Epithelial cell of proximal tubule (primary cell): ENCODE measurements at places on chromosomes 16 and 17. TPM values are rescaled to one million over a fixed set of nuclear protein-coding genes. Genes with fewer than 3 reads are reported as not detected.

The PIEZO1 gene
- 245 and 246 TPM in 2 replicates for total RNA-seq

DNA sequence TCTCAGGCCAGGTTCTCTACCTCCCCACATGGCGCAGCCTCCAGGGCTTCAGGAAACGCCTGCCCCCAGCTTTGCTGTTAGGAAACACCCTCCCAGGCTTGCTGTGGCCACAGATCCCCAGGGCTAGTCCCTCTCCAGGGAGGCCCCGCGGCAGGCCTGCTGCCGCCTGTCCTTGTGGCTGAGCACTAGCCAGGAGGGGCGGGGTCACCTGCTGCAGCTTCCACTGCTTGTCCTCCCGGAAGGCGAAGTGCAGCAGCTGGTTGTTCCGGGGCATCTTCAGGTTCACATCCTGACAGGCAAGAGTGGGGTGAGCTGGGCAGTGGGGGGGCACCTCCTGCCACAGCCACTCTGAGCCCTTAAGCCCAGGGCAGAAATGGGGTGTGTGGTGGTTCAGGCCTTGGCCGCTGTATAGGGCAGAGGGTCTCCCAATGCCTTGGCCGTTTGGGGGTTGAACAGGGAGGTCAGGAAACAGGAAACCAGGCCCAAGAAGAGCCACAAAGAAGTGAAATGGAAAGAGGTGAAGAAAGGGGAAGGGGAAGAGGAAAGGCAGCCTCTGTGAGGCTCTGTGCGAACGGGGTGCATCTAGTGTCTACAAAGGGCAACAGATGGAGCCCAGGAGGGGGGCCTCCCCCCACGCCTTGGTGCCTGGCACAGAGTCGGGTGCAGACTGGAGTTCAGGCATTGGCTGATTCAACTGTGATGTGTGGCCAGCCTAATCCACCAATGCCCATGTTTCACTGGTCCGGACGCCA, 2.0 kb downstream of the ROGDI start:
- DNase-seq, result no peak

- DNase-seq, result no peak
These were observed 9.9 kb upstream of the KRT19 start for GRCh38 chr17:41537990-41538389.

DNA sequence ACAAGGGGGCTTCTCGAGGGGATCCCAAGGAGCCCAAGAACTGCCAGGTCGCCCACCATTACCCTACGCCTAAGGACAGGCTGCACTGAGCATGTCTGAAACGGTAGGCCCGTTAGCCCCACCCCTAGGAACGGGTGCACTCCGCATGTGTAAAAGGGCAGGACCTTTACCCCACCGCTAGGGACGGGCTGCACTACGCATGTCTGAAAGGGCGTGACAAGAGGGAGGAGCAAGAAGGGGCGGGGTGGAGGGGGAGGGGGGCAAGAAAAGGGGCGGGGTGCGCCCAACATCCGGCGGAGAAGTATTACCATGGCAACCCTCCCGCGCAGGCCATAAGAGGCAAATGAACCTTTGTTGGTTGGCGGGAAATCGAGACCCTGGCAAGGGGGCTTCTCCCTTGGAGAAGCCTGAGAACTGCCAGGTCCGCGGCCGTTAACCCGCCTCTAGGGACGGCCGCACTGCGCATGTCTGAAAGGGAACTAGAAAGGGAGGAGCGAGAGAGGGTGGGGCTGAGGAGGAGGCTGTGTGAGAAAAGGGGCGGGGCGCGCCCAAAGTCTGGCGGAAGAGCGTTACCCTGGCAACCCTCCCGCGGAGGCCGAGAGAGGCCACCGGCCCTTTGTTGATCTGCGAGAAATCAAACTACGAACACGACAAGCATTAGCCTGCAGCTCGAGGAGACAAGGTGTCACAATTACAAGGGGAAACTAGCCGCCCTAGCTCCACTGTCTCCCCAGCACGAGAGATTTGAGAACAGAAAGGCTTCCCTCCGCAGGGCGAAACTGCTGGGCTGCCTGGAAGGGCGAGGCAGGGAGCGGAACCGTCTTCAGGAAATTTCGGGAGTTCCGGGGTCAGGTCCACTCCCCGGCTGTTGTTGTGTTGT, 2046.8 kb downstream of the TP53TG3F start:
- no peak for DNase-seq

DNA sequence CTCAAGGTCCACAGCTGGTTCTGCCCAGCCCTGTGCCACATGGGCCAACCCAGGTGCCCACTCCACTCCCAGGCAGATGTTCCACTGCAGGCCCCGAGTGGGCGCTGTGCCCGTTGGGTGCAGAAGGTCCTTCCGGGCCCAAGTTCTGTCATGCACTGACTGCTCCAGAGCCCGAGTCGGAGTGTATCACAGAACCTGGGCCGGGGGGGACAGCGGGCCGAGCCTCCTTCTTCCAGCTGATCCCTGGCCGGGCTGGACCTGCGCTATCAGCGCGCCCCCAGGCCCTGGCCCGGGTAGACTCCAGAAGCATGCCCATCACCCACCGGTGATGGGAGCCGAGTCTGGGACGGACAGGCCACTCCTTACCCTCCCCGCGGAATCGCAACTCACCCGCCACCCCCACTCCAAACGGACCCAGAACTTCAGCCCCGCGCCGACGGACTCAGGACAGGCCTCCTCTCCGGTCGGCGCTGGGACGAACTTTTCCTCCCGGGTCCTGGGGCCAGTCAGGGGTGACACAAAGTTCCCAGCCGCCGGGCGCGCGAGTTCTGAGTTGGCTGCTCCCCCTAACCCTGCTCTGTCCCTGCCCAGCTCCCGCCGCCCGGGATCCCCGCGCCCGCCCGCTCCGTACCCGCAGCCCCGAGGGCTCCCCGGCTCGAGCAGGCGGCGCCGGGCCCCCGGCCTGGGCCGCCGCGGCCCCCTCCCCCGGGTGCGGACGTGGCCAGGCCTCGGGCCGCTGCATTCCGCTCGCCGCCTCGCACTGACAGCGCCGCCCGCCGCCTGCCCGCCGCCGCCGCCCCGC, at the start of gene COPZ2:
COPZ2 (minus strand) TSS at position 762 of the 802 bp plus-strand sequence; CDS start at position 742, 20 bp downstream.
- DNase-seq, result no peak

DNA sequence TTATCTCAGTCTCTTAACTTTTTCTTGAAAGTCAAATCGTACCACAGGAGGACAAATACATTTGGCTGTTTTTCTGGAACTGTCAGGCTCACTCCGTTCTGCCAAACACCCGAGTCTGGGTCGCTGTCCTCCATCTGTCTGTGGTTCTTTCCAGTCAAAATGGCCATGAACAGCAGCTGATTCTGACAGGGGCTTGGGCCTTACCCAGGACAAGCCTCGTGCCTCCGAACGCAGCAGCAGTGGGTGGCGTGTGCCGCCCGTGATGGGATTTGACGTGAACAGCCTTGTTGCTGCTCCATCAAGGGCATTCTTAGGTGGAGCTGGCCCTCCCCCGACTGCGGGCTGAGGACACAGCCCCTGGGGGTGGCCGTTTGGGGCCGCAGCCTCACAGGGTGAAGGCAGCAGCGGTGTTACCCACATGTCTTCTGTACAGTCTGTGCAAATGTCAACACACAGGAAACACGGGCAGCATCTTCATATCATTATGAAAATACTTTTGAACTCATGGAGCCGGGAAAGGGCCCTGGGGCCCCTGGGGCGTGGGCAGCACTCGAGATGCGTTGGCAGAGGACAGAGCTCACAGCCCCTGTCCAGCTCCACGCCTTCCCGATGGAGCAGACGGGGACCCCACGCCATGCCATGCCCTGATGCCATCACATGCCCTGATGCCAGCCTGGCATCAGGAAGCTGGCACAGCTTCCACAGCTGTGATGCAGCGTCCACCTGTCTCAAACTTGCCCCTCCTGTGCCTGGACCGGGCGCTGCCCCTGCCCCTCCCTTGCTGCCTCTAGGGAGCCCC, 8.6 kb upstream of the ACSF3 start:
- no peak for DNase-seq

- DNase-seq, result no peak
These were observed 27.3 kb downstream of the KDM8 start for GRCh38 chr16:27230562-27231001.

The CHD9NB gene
- 0.07 and 1.5 TPM in 2 replicates for total RNA-seq

DNA sequence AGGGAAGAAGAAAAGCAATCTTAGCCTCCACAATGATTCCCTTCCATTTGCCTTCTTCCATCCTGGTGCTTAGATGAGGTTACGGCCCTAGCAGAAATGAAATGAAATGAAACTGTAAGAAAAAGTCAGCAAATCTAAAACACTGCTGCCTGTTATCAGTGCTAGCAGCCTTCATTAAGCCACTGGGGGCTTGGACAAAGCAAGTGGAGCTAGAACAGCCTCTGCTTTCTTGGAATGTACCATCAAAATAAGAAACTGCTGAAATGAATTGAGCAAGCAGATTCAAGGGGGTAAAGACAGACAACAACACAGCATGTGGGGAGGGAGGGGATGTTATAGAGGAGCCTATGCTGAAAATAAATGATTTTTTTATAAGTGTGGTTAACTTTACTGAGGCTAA, 5.1 kb downstream of the ANKFN1 start:
- DNase-seq, result no peak

- no peak for DNase-seq
These were observed 702 bp upstream of the WNT3 start for GRCh38 chr17:46818929-46819859.
